ENCODE measurements at places on chromosomes 12 and 14.

DNA sequence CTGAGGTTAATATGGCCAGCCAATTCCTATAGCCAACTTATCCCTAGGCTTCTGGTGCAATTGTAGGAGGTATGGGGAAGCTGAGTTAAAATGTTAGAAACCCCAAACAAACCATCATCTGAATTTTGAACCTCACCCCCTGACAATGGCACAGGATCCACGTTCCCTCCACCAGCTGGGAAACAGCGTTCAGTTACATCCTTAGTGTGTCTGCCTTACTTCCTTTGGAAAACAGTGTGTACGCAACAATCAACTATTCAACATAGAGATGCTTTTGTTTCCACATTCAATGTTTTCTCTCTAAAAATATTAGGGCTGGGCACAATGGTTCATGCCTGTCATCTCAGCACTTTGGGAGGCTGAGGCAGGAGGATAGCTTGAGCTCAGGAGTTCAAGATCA is 203.4 kb downstream of the TTC7B start:
- no peak for DNase-seq

GRCh38 chr12:72075401-72075800 is 136.8 kb downstream of the TPH2 start:
- DNase-seq, result no peak

DNA sequence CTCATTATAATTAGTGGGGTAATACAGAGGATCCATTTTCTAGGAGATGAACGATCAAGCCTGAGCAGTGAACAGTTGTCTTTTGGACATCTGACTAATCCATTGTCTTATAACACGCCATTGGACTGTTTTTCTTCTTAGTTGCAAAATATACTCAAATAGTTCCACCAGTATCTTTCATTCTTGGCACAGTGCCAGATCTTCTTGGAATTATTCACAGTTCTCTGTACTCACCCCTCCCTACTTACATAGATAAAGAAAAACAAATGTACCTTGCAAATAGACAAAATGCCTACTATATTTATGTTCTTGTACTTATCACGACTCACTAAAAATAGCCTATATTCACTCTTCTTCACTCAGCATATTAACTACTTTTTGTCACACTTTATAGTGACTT is 3.8 kb downstream of the CBLN3 start:
- DNase-seq, result no peak

DNA sequence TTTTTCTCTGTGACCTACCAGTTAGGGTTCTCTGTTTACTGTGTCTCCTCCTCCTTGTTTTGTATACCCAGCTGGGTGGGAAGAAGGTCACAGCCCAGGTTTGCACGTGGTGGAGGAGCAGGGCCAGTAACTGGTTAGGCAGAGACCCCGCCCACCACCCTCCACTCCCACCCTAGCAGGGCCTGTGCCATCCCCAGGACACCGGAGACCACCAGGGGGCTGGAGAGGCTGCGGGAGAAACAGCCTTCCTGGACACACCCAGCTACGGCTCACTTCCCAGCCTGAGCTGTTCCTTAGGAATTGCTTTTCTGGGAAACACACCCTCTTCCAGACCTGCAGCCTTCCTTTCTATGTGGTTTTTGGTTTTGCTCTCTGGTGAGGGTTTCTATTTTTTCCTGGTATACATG is 21.1 kb downstream of the BDKRB2 start:
- no peak for DNase-seq

- DNase-seq, result no peak
Observed at GRCh38 chr14:22122829-22123560, 449.4 kb upstream of the OR4E1 start.

All from activated CD4-positive, alpha-beta T cell treated with anti-CD3 and anti-CD28 coated beads, Interleukin-2, amount 50 U/mL, for 48 hours (primary cell).